HS-27A (cell line): ENCODE measurements at places on chromosomes 2 and 18.

GRCh38 chr2:20509301-20509769 is 62.5 kb downstream of the RHOB start:
- no peak for DNase-seq

- no peak for DNase-seq
Measured at GRCh38 chr2:153391131-153391530, 87.4 kb downstream of the RPRM start.

- DNase-seq, result no peak
Measured at GRCh38 chr2:226307487-226308322, 491.9 kb downstream of the IRS1 start.

GRCh38 chr2:208983486-208983885 is 440.4 kb upstream of the MAP2 start:
- DNase-seq, result no peak

- no peak for DNase-seq
Measured at GRCh38 chr18:49279487-49279886, 181.0 kb downstream of the DYM start.

GRCh38 chr2:88187927-88188326 is 17.8 kb downstream of the THNSL2 start:
- no peak for DNase-seq

- DNase-seq, result no peak
Measured at GRCh38 chr2:158179660-158180059, 78.0 kb downstream of the UPP2 start.

- no peak for DNase-seq
Measured at GRCh38 chr18:27599202-27599829, 414.2 kb upstream of the CHST9 start.

DNA sequence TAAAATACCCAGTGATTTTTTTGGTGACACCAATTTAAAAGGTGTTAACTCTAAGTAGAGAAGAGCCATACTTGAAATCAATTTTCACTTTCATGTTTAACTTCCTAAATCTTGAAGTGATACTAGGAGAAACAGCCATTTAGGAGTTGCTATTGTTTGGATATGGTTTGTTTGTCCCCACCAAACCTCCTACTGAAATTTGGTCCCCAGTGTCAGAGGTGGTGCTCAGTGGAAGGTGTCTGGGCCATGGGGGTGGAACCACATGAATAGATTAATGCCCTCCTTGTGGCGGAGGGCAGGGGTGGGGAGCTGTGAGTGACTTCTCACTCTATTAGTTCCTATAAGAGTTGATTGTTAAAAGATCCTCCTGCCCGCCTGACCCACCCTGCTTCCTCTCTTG is 377.9 kb downstream of the DLGAP1 start:
- DNase-seq, result no peak

GRCh38 chr2:188403676-188404075 is 112.0 kb downstream of the GULP1 start:
- DNase-seq, result no peak

DNA sequence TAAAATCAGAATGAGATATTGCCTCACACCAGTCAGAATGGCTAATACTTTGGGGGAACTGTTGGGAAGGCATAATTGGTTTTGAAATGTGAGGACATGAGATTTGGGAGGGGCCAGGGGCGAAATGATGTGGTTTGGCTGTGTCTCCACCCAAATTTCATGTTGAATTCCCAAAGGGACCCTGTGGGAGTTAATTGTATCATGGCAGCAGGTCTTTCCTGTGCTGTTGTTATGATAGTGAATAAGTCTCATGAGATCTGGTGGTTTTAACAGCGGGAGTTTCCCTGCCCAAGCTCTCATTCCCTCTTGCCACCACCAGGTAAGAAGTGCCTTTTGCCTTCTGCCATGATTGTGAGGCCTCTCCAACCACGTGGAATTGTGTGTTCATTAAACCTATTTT is 59.6 kb downstream of the CSRNP3 start:
- DNase-seq, result peak; percentile 0

GRCh38 chr2:217691516-217691915 is 311.3 kb downstream of the TNS1 start:
- no peak for DNase-seq

- no peak for DNase-seq
Measured at GRCh38 chr2:727071-727470, 49.9 kb upstream of the TMEM18 start.

DNA sequence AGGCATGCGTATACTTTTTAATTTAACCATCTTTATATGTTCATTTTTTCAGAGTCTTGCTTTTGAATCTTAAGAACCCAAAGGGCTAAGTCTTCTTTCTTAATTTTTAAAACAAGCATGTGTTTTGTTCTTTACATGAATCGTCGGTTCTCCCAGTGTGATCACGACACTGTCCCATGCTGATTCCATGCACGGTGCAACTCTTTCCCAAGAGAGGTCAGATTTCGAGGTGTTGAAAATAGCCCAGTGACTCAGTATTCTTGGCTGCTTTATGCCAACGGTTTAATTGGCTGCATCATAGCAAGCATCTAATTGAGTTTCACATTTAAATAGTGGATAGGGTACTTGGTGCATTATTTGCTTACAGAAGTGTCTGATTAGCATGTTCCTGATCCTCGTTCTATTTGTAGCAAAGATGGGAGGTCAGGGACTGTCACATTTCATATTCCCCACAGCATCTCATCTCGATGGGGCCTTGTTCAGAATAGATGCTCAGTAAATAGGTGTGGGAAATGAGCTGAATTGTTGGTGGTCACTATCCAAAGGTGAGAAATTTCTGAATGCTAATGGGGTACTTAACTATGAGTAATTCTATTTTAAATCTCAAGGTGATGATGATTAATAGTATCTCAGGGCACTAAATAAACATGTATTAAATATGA is 2.8 kb downstream of the NPAS2 start:
- no peak for DNase-seq

DNA sequence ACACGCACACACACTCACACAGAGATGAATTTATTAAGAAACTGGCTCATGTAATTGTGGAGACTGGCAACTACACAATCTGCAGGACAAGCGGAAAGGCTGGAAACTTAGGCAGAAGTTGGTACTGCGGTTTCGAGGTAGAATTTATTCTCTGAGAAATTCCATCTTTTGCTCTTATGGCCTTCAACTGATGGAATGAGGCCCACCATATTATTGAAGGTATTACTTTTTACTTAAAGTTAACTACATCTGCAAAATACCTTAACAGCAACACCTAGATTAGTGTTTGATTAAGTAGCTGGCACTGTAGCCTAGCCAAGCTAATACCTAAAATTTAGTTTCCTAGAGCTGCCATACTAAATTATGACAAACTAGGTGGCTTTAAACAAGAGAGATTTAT is 384.0 kb upstream of the UBE2E3 start:
- DNase-seq, result no peak

DNA sequence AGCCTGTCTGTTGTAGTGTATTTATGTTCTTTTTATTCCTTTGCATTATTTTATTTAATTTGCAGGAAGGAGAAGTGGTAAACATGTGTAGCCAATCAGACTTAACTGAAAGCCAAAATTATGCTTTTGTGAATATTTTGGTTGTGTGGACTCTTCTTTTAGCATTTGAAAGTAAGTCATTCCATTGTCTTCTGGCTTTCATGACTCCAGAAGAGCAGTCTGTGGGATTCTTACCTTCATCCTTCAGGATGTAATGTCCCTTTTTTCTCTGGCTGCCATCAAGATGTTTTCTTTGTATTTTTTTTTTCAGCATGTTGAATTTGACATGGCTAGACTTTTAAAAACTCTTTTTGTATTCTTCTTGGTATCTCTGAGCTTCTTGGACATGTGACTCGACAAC is 895.2 kb upstream of the ZEB2 start:
- DNase-seq, result no peak

GRCh38 chr2:109998-110397 is 63.7 kb upstream of the FAM110C start:
- DNase-seq, result no peak

DNA sequence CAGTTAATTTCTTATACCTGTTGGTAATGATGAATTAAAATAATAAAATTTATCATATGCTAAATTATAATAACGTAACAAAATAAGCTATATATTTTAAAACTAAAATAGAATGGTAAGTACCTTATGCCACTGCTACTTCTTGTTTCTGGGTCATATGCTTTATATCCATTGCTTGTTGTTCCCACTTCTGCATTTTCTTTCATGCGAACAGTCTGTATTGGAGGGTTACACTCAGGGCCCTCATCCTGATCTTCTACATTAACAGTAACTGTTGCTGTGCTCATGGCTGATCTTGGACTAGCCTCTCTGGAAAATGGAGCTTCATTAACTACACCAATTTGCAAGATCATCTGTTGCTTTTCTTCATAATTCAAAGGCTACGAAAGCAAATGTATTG is 22.2 kb downstream of the DSC2 start:
- DNase-seq, result no peak

DNA sequence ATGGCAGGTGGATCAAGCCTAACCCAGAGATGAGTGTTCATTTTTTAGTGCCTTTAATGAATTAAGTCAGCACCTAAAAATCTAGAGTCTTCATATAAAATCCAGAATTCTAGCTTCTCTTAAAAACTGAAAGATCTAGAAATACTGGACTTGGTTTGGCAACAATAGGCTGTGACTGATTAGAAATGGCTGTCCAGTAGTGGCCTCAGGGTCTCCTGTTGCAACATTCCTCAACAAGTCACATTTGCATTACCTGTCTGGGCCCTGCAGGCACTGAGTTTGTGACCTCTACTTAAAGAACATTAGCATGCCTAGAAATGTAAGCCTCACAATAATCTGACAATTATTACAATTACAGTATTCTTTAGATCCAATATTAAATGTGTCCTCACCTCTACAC is 33.1 kb downstream of the MBD2 start:
- no peak for DNase-seq

GRCh38 chr2:202609381-202610145 is 25.2 kb upstream of the FAM117B start:
- DNase-seq, result no peak

GRCh38 chr2:39779341-39779851 is 338 bp upstream of the THUMPD2 start:
- no peak for DNase-seq

- no peak for DNase-seq
Measured at GRCh38 chr2:234422981-234423431, 73.9 kb downstream of the ARL4C start.

- DNase-seq, result no peak
Measured at GRCh38 chr2:230537531-230537976, 121.6 kb downstream of the SP100 start.

DNA sequence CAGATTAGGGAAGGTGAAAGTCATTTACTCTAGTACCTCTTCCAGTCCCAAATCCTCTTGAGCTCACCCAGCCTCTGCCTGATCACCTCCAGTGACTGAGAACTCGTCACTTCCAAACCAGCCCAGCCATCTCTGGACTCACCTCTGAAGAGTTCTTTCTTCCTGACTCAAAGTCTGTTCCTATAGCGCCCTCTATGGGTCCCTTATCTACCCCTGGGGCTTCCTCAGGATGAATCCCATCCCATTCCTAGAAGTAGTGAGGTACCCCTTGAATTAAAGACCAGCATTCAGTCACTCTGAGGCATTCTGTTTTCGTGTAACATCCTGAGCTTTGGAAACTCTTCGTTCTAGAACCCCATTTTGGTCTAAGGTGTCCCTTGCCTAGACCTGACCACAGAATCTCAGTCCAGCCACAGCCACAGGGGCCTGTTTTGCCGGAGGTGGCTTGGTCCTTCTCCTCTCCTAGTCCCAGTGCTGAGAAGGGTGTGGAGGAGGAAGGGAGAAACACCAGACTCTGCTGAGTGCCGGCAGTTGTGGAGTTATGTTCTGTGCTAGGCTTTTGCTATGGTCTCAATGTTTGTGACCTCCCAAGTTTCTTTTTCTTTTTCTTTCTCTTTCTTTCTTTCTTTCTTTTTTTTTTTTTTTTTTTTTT is 32.7 kb downstream of the SIX3 start:
- peak; percentile 55 for DNase-seq

- DNase-seq, result no peak
Measured at GRCh38 chr2:54050445-54050844, 65.0 kb upstream of the ACYP2 start.

DNA sequence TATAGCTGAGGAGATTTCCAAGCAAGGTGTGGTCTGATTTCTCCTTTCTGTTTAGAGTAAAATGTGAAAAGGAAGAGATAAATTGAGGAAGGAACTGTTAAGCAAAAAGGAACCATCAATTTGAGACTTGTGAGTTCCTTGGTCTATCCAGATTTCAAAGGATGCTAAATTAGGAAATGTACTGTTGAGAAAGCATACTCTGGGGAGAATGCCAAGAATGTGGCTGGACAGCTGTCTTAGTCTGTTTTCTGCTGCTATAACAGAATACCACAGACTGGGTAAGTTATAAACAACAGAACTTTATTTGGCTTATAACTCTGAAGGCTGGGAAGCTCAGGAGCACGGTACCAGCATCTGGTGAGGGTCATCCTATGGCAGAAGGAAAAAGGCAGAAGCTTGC is 1097.2 kb downstream of the TDRD15 start:
- no peak for DNase-seq

DNA sequence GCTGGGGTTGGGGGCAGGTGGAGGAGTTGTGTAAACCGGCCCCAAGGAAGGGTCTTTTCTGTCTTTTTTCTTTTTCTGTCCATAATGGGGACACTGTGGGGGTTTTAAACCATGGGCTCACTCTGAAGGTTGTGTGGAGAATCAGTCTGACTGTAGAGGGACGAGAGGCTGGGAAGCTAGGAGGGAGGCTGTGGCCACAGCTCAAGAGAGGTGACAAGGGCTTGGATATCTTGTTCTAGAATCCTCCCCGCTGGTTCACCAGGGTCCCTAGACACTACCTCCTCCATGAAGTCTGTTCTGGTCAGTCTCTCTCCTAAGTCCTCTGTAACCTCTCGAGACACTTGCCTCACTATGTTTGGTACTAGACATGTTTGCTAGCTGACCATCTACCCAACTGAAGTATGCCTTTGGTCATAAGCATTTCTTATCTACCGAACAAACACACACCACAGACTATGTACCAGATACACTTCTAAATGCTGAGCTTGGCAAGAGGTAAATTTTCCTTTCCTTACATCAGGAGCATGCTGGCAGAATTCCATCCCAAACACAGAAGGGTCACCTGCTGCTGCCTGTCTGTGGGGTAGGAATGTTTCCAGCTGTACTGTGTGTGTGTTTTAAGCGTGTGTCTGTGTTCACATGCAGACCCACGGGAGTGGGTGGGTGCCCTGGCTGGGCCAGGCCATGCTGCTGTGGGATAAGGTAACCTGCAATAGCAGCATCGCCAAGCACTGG is 69.6 kb upstream of the MGAT4A start:
- DNase-seq, result no peak

GRCh38 chr2:43803113-43803512 is 29.3 kb downstream of the DYNC2LI1 start:
- DNase-seq, result no peak
